ENCODE measurements at places on chromosomes 2 and 18. TPM values are rescaled to one million over a fixed set of nuclear protein-coding genes. Genes with fewer than 3 reads are reported as not detected.

Gene CRYGD
- not detected for total RNA-seq

Gene TNFAIP6
- 41.6 TPM for total RNA-seq

Gene OR6B3
- total RNA-seq, result not detected

Gene LPIN2
- total RNA-seq, result 33.6 TPM

Gene PMS1
- total RNA-seq, result 30.5 TPM

Gene NCKAP1
- 391 TPM for total RNA-seq

All from smooth muscle cell of the umbilical artery (primary cell).